ENCODE measurements at places on chromosomes 4 and X. TPM values are rescaled to one million over a fixed set of nuclear protein-coding genes. Genes with fewer than 3 reads are reported as not detected.

Gene SSX4B
- not detected for polyA plus RNA-seq

Gene FRMPD3
- polyA plus RNA-seq, result 0.05 TPM

Gene GAGE12E
- not detected for polyA plus RNA-seq

Gene HTN1
- polyA plus RNA-seq, result not detected

Gene RWDD4
- polyA plus RNA-seq, result 20.1 TPM

Gene PRDM5
- polyA plus RNA-seq, result 6.5 TPM

Gene SLC4A4
- 1.8 TPM for polyA plus RNA-seq

Gene SYP
- polyA plus RNA-seq, result 4.0 TPM

Gene RTL5
- polyA plus RNA-seq, result 3.3 TPM

Gene NDNF
- not detected for polyA plus RNA-seq
